Ovary (tissue), 10 donors: ENCODE measurements at places on chromosomes 4 and X. TPM values are rescaled to one million over a fixed set of nuclear protein-coding genes. Genes with fewer than 3 reads are reported as not detected.

DNA sequence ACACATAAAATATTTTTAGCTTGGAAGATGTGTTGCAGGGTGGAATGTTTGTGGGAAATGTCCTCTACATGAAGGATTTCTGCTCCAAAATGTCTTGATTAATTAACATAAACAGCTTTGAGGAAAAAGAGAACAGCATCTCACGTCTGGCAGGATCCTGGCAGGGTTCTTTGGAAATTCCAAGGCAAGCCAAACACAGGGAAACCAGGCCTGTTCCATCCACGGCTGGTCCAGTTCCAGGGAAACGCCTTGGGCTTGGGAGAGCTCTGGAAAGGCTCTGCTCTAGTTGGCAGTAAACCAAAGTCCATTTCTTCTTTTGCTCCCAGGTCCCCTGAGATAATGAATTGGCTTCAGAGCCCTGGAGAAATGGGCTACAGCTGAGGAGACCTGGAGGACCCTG is 42.4 kb upstream of the GAB1 start:
- peak; percentile 91 for DNase-seq

RGN gene
- 47.0 TPM for total RNA-seq

GRCh38 chrX:154436374-154436982 is 476 bp upstream of the GDI1 start:
- peak; percentile 62 for DNase-seq

- DNase-seq: no peak
Observed at GRCh38 chrX:20971250-20971649, 403.0 kb upstream of the CNKSR2 start.

CHRNA9 gene
- total RNA-seq: not detected

DNA sequence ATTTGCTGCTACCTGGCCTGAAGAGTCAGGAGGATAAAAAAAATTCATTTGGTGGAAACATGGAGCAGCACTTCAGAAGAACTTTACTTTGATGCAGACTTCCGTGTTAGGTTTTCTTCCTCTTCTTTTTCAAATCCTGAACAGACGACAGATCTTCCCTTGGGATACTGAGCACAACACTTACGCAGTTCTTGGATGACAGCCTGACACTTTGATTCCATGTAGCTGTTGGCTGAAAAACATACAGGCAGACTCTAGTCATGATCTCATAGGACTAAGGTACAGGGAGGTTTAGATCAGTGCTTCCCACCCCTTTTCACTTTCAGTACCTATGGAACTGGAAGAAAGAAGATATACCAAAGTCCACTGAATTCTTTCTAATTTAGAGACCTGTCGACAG is 9.2 kb downstream of the CMC4 start:
- no peak for DNase-seq

GRCh38 chrX:46820391-46821100 is 16.3 kb upstream of the RP2 start:
- no peak for DNase-seq

DNA sequence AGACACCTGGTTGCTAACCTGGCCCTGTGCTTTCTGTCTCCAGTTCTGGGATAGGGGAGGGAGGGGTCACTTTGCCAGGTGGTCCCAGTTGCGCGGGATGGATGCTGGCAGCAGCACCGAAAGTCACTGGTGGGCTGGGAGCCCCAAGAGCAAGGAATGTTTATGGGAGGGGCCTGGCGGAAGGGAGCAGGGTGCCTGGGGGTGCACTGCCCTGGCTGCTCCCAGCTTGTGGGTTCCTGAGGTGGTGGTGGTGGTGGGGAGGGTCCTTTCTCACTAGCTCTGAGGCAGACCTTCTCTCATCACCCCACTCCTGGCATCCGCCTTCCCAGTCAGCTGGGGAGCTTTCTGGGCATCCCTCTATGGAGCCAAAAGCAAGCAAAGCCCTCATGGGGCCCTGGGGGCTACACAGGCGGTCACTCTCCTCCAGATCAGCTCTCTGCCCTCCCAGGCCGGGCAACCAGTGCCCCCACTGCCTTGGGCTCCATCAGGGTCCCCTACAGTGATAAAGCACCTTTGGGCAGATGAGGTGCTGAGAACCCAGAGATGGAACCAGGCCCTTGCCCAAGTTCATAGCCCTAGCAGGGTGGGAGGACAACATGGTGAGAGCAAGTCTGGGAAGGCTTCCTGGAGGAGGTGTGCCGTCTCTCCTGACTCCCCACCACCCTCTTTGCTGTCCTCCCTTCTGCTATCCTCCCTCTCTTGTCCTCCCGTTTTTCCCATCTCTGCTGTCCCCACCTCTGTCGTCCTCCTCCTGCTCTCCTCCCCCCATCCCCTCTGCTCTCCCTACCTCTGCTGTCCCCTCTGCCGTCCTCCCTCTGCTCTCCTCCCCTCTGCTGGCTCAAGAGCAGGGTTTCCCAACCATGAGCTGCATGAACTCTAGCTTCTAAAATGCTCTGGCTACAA is 16.0 kb downstream of the FGFR3 start:
- no peak for DNase-seq

GRCh38 chrX:13387666-13388494 is 68.0 kb upstream of the ATXN3L start:
- DNase-seq: no peak

- no peak for DNase-seq
Observed at GRCh38 chr4:35725131-35725530, 519.2 kb downstream of the ARAP2 start.

DGKQ gene
- 7.0 TPM for total RNA-seq

DCAF8L2 gene
- total RNA-seq: not detected

- peak; percentile 26 for DNase-seq
Observed at GRCh38 chr4:1381944-1382541, 24.2 kb downstream of the NKX1-1 start.

- no peak for DNase-seq
Observed at GRCh38 chrX:1899841-1900240, 285.0 kb downstream of the ASMT start.

DNA sequence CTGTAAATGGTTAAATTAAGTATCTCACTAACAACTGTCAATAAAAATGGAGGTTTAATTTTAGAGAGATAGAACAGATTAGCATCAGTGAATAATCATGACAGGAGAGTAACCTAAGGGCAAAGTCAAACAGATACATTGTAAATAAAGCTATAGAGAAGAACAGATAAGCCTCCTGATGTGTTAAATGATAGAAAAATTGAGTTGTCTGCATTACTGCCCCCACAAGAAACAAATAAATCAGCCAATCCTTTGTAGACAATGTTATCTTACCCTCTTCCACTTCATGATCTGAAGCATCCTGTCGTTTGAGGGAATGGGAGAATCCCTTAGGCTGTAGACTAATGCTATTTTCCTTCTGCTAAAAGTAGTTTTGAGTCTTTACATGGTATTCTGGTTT is 147.8 kb downstream of the PCDH18 start:
- DNase-seq: no peak
